ENCODE measurements at places on chromosomes 7 and 10. TPM values are rescaled to one million over a fixed set of nuclear protein-coding genes. Genes with fewer than 3 reads are reported as not detected.
A peak's percentile ranks its signal among the peaks of the same experiment; 100 is the strongest.

DNA sequence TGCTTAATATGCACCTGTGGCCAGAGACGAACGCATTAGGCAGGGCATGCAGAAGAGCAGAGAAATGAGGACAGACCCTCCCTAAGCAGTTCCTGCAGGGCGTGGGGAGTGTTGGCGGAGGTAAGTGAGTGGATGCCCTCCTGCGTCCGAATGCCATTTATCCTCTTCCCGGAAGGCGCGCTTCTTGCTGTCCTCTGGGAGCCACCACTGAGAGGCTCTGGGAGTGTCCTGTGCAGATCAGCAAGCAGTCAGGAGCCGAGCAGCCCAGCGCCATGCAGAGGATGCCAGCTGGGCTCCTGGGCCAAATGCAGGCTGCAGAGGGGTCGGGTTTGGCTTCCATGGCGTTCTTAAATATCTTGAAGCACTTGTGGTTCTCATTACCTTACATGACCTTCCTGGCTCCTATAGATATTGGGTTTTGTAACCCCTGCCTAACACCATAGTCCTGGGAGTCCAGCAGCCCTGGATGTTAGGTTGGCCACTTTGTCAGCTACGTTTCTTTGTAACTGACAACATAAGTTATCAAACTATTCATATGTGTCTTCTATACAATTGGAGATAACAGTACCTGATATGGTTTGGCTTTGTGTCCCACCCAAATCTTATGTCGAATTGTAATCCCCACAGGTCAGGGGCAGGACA is 30.0 kb upstream of the SLIT1 start:
- peaks cover 5% of the 10 kb centered on the region for H3K36me3 ChIP-seq
- no peak overlapping the region for H3K4me3 ChIP-seq
- H3K4me1 ChIP-seq, result no peaks in the 10 kb centered on the region
- no peak overlapping the region for H3K27ac ChIP-seq
- no peak for DNase-seq

- H3K36me3 ChIP-seq, result peaks cover 2% of the 10 kb centered on the region
- H3K27ac ChIP-seq, result no peak overlapping the region
- H3K4me3 ChIP-seq, result no peak overlapping the region
- peaks cover 35% of the 10 kb centered on the region for H3K4me1 ChIP-seq
These were observed 6.2 kb downstream of the ABI1 start for GRCh38 chr10:26854524-26854923.

DNA sequence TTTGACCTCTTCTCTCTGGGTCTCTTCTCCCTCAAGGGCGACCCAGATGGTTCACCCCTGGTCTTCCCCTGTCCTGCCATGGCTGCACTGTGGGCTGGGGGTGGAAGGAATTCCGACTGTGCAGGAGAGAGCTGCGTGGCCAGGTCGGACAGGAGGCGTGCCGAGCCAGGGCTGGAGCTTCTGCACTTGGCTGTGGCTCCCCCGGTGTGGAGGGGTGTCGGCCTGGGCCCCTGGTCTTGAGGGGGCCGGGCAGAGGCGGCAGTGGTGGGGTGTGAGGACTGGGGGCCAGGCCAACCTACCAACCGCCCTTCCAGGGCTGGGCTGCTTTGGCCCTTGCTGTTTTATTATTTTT is 74.9 kb upstream of the SHH start:
- no peak overlapping the region for H3K27ac ChIP-seq
- peaks cover 3% of the 10 kb centered on the region for H3K27me3 ChIP-seq
- DNase-seq, result no peak
- H3K4me1 ChIP-seq, result peaks cover 2% of the 10 kb centered on the region

DNA sequence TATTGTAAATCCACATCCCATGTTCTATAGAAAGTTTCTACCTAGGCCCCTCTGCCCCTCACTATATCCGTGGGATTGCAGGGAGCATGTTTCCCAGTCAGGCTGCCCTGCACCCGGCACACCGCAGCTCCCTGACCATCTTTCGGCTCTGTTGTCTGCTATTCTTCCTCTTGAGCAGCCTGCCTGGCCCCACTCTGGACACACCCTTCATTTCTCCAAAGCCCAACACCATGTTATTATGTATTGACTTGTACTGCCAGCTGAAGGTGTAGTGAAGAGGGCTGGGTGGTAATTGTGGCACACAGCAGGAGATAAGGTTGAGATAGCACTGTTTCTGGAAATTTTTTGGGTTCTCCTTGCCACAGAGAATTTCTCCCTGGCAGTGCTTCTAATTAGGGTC is 9.8 kb downstream of the LRMDA start:
- H3K27me3 ChIP-seq, result peaks cover 50% of the 10 kb centered on the region
- H3K4me3 ChIP-seq, result no peak overlapping the region
- H3K4me1 ChIP-seq, result no peaks in the 10 kb centered on the region
- peaks cover 7% of the 10 kb centered on the region for H3K36me3 ChIP-seq
- DNase-seq, result no peak

- no peaks in the 10 kb centered on the region for H3K27me3 ChIP-seq
- H3K4me1 ChIP-seq, result peaks cover 42% of the 10 kb centered on the region
- DNase-seq, result no peak
- peak overlapping the region; percentile 88 for H3K27ac ChIP-seq
- no peak overlapping the region for H3K4me3 ChIP-seq
These were observed 8.0 kb downstream of the RASSF4 start for GRCh38 chr10:44967616-44968015.

- no peak for DNase-seq
- H3K27ac ChIP-seq, result no peak overlapping the region
- peaks cover 10% of the 10 kb centered on the region for H3K4me1 ChIP-seq
- H3K4me3 ChIP-seq, result no peak overlapping the region
- H3K36me3 ChIP-seq, result no peaks in the 10 kb centered on the region
These were observed 6.1 kb downstream of the CYP2W1 start for GRCh38 chr7:988963-989529.

GRCh38 chr7:106371629-106372028 is 86.8 kb upstream of the NAMPT start:
- DNase-seq, result no peak
- no peaks in the 10 kb centered on the region for H3K4me1 ChIP-seq
- H3K36me3 ChIP-seq, result no peaks in the 10 kb centered on the region
- no peak overlapping the region for H3K4me3 ChIP-seq
- no peak overlapping the region for H3K27ac ChIP-seq

- H3K4me1 ChIP-seq, result peaks cover 25% of the 10 kb centered on the region
- DNase-seq, result no peak
- H3K4me3 ChIP-seq, result no peak overlapping the region
These were observed 134.3 kb downstream of the GRK5 start for GRCh38 chr10:119341459-119342301.

DNA sequence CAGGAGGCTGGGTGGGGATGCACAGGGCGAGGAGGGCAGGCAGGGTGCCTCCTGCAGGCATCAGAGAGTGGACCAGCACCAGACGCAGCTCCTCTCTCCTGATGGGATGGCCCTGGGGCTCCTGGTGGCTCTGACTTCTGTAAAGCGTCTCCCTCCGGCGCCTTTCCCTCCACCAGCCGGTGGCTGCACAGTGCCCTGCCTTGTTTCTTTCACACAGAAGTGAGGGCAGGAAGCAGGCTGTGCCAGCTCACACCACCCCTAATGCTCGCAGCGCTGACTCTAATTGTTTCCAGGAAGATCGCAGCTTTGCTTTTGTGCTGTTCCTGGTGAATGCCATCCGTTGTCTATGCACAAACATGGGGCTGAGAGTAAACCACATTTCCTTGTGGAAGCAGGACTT is 152.3 kb upstream of the LANCL2 start:
- peaks cover 13% of the 10 kb centered on the region for H3K4me1 ChIP-seq
- H3K27ac ChIP-seq, result no peak overlapping the region
- no peaks in the 10 kb centered on the region for H3K36me3 ChIP-seq
- no peak overlapping the region for H3K4me3 ChIP-seq
- DNase-seq, result no peak

- H3K27ac ChIP-seq, result no peak overlapping the region
- peaks cover 40% of the 10 kb centered on the region for H3K4me1 ChIP-seq
- H3K4me3 ChIP-seq, result no peak overlapping the region
- H3K36me3 ChIP-seq, result no peaks in the 10 kb centered on the region
- no peak for DNase-seq
These were observed 41.5 kb downstream of the PRF1 start for GRCh38 chr10:70561070-70561469.

DNA sequence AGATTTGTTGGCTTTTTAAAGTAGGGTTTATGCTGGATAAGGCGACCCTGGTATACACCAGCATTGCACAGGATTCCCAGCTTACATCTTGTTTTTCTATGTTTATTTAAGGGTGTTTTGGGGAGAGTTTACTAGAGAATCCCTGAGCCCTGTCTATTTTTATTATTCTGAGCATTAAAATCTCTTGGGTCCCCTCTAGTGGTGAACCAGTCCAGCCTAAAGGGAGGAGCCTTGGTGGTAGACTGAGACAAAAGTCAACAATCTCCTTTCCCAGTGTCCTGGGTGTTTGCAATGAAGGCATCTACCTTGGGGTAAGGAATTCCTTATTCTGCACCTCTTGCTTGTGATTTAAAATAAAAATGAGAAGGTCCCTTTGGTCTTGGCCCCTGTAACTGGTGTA is 38.2 kb downstream of the ANTXRL start:
- H3K36me3 ChIP-seq, result no peaks in the 10 kb centered on the region
- no peak overlapping the region for H3K4me3 ChIP-seq
- H3K27me3 ChIP-seq, result no peaks in the 10 kb centered on the region
- DNase-seq, result no peak

DNA sequence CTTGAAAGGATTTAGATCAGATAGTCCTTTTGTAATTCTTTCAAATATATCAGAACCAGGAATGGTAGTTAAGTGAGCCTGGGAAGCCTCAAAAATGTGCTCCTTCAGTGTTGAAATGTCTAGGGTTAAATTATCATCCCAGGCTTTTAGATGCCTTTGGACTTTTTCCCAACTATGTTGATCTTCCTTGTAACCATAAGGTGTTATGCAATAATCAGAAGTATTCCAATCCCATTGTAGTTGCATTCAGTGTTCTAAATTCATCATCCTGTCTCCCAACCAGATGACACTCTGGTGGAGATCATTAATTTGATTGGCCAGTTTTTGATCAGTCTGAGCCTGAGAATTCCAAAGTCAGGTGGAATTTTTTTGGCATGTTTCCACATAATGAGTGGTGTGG is 35.1 kb upstream of the AKR1C2 start:
- no peaks in the 10 kb centered on the region for H3K27me3 ChIP-seq
- H3K4me3 ChIP-seq, result no peak overlapping the region

DNA sequence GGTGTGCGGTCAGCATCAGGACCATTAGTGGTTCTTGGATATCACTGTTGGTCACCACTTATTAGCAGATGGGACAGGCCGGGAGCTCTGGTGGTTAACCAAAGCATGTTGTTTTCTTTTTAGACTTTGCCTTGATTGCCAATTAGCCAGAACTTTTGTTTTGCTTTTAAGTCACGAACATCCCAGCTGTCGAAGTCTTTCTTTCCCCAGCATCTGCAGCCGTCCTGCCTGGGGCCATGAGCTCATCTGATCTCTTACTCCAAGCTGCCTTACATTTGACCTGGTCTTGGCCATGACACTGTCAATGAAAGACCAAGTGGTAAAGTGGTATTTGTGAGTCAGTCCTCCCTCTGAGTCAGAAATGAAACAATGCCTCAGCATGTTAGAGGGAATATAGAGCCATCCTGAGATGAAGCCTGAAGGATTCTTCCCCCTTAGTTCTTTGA is 53.9 kb upstream of the CREB5 start:
- no peaks in the 10 kb centered on the region for H3K4me1 ChIP-seq
- no peak overlapping the region for H3K27ac ChIP-seq
- DNase-seq, result no peak
- no peaks in the 10 kb centered on the region for H3K36me3 ChIP-seq

DNA sequence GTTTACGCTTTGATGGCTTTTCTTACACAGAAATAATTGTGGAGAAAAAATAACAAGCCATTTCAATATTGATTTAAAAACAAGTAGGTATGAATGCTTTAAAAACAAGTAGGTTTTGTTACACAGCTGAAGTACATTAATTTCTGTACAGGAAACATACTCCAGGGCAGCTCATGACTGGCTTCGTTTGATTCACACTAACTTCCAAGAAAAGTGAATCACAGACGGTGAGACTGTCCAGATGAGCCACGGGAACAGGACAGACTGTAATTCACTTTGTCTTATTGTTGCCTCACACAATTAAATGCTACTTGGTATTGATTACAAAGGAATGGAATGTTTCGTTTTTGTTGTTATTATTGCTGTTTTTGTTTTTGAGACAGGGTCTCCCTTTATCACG is 26.6 kb upstream of the SNX10 start:
- no peak for DNase-seq
- no peak overlapping the region for H3K27ac ChIP-seq
- H3K4me3 ChIP-seq, result no peak overlapping the region
- peaks cover 4% of the 10 kb centered on the region for H3K36me3 ChIP-seq

DNA sequence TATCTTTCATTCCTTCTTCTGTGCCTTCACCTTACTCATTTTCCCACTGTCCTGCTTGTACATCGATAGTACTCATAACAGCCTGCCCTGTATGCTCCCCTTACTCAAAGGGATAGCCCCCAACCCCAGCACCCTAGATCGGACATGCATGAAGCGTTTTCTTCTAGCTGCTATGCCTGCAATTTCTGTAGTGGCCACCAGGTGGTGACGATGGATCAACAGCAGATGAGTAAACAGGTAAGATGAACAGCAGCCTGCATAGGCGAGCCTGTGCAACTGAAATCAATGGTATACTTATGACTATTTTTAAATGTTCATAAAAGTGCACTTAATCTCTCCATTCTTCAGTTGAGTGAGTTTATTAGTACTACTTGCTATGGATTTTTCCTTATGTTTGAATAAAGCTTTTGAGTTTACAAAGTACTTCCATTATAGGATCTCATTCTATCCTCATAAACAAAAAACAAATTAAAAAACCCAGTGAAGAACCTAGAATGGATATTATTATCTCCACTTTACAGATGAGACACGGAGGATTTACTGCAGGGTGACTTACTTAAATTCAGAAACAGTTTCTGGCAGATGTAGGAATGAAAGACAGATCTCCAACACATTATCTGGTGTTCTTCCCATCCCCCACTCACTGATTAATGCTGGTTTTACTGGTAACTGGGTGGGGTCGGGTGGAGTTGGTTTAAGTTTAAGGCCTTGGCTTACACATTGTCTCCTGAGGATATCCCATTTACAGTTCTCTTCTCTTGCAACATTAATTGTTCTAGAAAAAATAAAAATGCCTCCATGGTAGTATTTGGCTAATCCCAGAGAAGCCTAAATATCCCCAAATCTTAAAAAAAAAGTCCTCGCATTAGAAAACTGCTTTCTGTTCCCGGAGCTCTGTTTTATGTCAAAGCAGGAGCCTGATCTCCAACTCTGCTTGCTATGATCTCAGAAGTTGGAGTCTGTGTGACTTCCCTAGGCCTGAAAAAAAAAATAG is 222.1 kb downstream of the GLI3 start:
- no peak overlapping the region for H3K4me3 ChIP-seq
- H3K27ac ChIP-seq, result peak overlapping the region; percentile 65
- peaks cover 55% of the 10 kb centered on the region for H3K36me3 ChIP-seq
- H3K4me1 ChIP-seq, result peaks cover 53% of the 10 kb centered on the region
- DNase-seq, result no peak

The ABCB4 gene
- total RNA-seq, result 2.3 TPM

The PGAM2 gene
- 0.99 TPM for total RNA-seq

Data from mesothelial cell of epicardium (in vitro differentiated cells).